H9 (cell line): ENCODE measurements at places on chromosomes 6 and 20.
A peak's percentile ranks its signal among the peaks of the same experiment; 100 is the strongest.

- DNase-seq = no peak
Observed at GRCh38 chr20:56636716-56637115, 7.6 kb downstream of the TFAP2C start.

DNA sequence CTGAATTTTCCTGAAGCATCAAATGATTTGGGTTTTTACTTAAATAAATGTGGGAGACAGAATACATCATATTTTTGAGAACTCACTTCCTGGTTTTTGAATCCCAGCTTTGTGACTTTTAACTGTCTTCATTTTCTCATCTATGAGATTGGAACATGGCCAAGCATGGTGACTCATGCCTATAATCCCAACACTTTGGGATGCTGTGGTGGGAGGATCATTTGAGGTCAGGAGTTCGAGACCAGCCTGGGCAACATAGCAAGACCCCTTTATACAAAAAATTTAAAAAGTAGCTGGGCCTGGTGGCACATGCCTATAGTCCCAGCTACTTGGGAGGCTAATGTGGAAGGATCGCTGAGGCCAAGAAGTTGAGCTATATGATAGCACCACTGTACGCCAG lies 122.3 kb downstream of the QKI start:
- DNase-seq = no peak

DNA sequence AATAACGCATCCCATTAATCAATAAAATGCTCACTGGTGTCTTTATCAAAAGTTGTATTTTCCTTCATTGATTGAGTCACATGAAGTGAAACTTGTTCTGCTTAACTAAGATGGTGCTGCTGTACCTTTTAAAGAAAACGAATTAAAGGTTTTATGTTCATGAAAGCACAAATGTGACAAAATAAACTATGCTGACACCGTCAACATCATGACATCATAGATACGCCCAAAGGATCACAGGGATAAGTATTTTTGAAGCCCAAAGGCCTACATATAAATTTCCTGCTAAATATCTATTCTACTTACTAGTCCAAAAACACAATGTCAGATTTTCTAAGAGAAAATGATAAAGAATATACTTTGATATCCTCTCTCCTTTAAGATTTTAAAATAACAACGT lies 94.4 kb downstream of the FAM217A start:
- no peak for DNase-seq

DNA sequence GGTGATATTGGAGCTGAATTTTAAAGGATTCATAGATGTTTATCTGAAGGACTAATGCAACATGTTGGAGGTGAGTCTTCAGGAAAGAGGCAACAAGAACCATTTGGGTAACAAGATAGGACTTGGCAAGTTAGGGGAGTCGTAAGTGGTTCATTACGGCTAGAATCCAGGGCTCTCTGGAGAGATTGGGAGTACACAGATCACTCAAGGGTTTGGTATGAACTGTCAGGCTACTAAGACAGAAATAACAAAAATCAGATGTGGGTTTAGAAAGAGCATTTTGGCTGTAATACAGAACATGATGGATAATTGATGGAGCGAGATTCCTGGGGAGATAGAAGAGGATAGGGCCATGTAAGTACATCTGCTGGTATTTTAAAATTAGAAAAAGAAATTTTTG lies 86.3 kb upstream of the ESR1 start:
- no peak for DNase-seq

DNA sequence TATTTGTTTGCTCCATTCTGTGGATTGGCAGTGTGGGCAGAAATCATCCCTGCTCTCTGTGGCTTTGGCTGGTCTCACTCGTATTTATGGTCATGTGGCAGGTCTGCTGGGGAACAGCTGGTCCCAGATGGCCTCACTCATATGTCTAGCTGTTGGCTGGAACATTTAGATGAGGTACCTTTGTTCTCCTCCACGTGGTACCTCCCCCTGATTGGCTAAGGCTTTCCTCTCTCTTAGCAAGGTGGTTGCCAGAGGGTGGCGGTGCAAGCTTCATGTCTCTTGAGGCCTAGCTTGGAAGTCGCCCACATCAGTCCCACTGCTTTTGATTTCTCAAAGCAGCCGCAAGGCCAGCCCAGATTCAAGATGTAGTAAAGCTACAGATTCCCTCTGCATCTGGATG lies 348.5 kb upstream of the BTBD3 start:
- peak; percentile 84 for DNase-seq

DNA sequence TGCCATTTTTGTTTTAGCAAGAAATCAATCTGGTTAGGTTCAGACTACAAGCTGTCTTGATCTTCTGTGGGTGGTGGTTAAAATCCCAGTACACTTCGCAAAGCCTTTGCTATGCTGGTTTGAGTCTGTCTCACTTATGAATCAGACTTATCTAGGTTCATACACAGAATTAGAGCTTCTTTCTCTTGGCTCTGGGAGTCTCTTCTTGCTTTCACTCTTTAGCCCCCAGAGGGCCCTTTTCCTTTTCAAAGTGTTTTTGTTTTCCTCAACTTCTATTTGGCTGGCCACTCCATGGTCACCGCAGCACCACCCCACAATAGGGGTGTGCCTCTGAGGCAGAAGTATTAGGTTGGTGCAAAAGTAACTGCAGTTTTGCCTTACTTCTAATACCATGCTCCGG lies 21.3 kb downstream of the ECI2 start:
- no peak for DNase-seq

GRCh38 chr6:20582586-20583443 lies 48.6 kb downstream of the CDKAL1 start:
- no peak for DNase-seq

- no peak for DNase-seq
Observed at GRCh38 chr20:14142964-14143627, 147.8 kb downstream of the MACROD2 start.

DNA sequence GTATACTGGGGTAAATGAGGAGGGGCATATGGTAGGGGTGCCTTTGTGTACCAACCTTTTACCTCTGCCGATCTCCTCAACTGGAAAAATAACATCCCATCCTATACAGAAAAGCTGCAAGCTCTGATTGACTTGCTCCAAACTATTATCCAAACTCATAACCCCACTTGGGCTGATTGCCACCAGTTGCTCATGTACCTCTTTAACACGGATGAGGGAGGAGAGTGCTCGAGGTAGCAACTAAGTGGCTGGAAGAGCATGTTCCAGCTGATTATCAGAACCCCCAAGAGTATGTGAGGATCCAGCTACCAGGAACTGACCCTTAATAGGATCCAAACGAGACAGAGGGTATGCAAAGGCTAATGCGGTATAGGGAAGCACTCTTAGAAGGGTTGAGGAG lies 299.6 kb downstream of the RNGTT start:
- no peak for DNase-seq

DNA sequence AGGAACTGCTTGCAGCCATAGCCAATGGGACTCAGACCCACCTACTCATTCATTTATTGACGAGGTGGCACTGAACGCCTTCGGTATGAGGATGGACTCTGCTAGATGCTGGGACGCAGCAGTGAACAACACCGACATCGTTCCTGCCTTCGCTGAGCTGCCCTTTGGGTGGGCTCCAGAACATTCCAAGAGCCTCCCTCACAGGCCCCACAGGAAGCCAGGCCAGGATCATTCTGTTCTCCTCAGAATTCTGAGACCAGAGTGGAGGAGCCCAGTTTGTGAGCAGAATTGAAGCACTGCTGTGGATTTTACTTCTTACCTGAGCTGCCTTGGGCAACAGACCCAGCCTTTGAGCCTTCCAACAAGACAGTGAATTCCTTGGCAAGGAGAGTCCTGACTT lies 82.1 kb downstream of the KCNB1 start:
- DNase-seq = no peak

DNA sequence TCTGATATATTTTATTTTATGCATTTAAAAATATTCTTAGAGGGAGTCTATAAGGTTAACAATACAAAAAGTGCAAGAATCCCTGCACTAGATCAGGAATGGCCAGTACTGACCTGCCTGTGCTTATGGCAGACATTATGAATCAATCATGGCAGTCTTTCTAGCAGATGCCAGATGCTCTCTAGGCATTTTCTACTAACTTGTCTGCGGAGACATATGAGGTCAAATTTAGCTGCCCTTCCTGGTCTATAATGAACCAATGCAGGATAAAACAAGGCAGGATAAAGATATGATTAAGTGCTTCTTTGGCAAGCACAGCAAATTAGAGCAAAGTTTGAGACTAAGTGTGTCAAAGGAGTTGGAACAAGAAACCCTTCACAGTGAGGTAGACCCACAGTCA lies 46.6 kb upstream of the RNF24 start:
- DNase-seq = no peak

- DNase-seq = no peak
Observed at GRCh38 chr6:148855744-148856143, 108.9 kb downstream of the UST start.

DNA sequence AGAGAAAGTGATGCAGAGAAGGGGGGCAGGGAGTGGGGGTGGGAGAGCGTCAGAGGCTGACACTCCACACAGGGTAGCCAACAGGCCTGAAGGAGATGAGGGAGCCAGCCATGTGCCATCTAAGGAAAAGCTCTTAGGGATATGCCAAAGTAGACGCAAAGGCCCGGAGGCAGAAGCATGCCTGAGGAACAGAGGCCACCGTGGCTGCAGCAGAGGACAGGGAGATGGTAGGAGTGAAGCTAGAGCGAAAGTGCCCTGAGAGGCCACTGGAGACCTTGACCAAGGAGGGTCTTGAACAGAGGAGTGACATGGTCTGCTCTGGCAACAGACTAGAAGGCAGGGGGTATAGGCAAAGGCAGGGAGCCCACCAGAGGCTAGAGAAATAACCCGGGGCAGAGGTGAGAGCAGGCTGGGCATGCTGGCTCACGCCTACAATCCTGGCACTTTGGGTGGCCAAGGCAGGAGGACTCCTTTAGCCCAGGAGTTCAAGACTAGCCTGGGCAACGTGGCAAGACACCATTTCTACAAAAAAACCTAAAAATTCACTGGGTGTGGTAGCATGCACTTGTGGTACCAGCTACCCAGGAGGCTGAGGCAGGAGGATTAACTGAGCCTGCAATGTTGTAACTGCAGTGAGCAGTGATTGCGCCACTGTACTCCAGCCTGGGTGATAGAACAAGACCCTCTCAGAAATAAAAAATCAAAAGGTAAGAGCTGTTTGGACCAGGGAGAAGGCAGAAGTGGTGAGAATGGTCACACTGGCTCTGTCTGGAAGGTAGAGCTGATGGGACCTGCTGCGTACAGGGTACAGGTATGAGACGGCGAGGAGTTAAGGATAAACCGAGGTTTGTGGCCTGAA lies 6.3 kb downstream of the RRBP1 start:
- no peak for DNase-seq

DNA sequence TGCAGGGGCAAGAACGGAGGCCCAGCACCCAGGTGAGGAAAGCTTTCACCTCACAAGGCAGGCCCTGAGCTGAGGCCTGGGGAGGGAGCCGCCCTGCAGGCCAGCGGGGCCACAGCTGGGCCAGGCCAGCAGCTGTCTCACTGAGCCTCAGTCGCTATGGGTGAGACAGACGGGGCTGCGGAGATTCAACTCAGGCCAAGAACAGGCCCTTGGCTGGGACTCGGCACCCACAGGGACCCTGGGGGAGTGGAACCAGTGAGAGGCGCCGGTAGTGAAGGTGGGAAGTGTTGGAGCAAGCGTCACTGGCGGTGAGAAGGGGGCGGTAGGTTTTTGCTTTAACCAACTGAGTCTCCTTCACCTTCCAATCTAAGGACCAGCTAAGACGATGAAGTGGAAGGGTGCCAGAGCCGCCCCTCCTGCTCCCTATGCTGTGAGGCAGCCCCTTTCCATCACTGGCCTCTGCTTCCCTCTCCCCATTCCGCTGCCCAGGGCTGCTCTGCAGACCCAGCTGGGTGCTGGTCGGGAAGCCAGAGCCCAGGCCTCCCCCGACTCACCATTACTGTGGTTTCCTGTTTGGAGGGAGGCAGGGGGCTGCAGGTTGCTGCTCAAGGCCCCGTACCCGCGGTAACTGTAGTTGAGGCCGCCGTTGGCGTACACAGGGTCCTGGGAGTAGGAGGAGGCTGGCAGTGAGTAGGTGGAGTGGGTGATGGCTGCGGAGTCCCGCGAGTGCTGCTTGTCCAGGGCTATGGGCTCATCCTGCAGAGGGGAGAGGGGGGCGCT lies 93.7 kb downstream of the ASXL1 start:
- no peak for DNase-seq

- no peak for DNase-seq
Observed at GRCh38 chr6:147467886-147468285, 40.6 kb upstream of the SAMD5 start.

- no peak for DNase-seq
Observed at GRCh38 chr6:106520711-106521401, 108.4 kb downstream of the RTN4IP1 start.

DNA sequence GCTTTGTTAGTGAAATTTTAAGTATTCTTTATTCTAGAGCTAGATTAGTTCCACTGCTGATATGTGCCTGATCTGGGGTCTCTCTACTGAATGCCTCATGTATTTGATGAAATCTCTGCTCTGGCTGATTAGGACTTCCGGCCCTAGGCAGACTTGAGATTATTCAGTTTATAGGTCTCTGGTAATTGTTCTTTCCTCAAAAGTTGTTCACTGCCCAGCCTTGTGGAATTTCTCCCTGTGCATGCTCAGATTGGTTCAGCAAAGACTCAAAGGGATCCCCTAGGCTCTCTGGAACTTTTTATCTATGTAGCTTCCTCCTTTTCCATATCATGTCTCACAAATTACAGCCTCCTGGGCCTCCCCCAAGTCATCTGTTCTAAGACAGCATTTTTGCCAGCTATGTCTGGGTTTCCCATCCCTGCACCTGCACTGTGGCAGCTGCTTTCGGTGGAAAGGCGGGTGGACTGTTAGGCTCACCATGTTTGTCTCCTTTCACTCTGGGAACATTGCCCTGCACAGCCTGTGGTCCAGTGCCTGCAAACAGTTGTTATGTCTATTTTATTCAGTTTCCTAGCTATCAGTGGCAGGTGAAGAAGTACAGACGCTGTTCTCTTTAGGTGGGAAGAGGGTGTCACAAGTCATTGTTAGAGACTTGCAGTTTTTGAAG lies 73.7 kb downstream of the RPP40 start:
- DNase-seq = no peak

DNA sequence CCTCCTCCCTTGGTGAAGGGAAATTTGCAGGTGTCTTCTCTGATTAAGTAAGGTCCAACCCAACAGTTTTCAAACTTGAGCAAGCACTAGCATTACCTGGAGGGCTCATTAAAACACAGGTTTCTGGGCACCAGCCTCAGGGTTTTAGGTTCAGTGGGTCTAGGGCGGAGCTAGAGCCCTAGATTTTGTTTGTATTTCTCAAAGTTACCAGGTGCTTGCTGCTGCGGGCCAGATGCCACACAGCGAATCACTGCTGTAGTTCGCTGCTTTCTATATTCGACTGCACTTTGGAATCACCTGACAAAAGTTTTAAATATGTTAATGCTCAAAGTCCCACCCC lies 869 bp downstream of the COL21A1 start:
- DNase-seq = peak; percentile 41

DNA sequence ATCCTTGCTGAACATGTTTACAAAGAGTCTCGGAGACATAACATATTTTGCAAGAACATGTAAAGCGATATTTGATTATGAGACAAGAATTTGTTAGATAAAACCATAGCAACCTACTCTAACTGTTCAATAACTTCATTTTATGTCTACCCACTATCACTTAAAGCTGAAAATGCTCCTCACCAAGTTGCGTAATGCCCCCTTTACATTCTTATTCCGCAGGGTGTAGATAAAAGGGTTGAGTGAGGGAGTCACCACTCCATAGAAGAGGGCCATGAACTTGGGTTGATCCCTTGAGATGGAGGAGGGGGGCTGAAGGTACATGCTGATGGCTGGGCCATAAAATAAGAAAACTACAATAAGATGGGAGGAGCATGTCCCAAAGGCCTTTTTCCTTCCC lies 29.9 kb downstream of the OR2J3 start:
- DNase-seq = no peak

- no peak for DNase-seq
Observed at GRCh38 chr6:38391626-38392579, 247.8 kb downstream of the BTBD9 start.

- DNase-seq = peak; percentile 78
Observed at GRCh38 chr20:63520504-63520933, at the start of gene PPDPF. PPDPF (plus strand) TSS chr20:63520765; CDS start chr20:63521309, 544 bp downstream.
